ENCODE measurements at places on chromosomes 5 and 9.

GRCh38 chr5:143004361-143005145, 234.4 kb downstream of the ARHGAP26 start:
- no peak for DNase-seq
- H3K4me1 ChIP-seq: peaks cover 32% of the 10 kb centered on the region
- H3K36me3 ChIP-seq: peaks cover 3% of the 10 kb centered on the region
- H3K27me3 ChIP-seq: no peaks in the 10 kb centered on the region
- no peak overlapping the region for H3K4me3 ChIP-seq

DNA sequence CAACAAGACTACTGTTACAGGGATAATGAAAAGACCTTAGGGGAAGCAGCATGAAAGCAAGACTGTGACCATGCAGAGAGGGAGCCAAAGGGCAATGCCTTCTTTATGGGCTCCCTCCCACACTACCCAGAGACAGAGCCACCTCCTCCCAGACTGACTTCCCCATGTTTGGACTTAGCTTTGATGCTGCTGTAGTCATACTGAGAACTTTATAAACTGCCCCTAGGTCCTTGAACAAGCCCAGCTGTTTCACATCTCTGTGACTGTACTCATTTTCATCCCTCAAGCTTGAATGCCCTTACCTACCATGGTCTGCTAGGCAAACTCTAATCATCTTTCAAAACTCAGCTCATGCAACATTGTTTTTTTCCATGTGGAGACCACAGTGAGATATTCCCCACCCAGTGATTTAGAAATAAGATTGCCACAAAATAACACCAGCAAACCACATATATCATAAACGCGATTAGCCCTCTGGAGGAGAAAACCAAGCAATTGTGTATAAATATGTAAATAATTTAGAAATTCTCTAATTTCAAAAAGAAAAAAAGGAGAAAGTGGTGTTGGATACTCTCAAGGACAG, 23.4 kb upstream of the FAM169A start:
- no peak overlapping the region for H3K4me3 ChIP-seq
- H3K4me1 ChIP-seq: no peaks in the 10 kb centered on the region

DNA sequence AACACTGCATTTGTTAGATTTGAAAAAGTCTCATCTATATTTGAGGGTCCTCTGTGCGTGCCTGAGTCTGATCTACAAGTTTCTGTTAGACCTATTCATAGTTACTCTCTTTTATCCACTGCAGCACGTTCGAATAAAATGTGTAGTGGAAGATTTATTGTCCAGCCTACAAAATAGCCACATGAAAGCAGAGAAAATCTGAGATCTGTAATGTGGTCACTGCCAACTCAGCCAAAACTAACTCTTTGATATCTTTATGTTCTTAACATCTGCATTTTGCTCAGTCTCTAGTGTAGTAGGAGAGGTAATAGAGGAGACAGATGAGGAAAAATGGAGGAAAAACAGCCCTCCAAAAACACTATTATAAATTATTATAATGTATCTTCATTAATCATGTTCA, 354.0 kb downstream of the NPR3 start:
- H3K4me3 ChIP-seq: no peak overlapping the region
- no peak for DNase-seq
- no peaks in the 10 kb centered on the region for H3K27me3 ChIP-seq
- H3K4me1 ChIP-seq: no peaks in the 10 kb centered on the region

- H3K4me3 ChIP-seq: peak overlapping the region; percentile 89
- DNase-seq: no peak
- peaks cover 40% of the 10 kb centered on the region for H3K4me1 ChIP-seq
- peaks cover 11% of the 10 kb centered on the region for H3K36me3 ChIP-seq
- H3K27me3 ChIP-seq: no peaks in the 10 kb centered on the region
These were observed 1.8 kb downstream of the IL6ST start for GRCh38 chr5:55993013-55993412.

- H3K4me1 ChIP-seq: no peaks in the 10 kb centered on the region
- peaks cover 13% of the 10 kb centered on the region for H3K27me3 ChIP-seq
- no peak overlapping the region for H3K4me3 ChIP-seq
- no peaks in the 10 kb centered on the region for H3K36me3 ChIP-seq
- no peak overlapping the region for H3K27ac ChIP-seq
- no peak for DNase-seq
These were observed 35.9 kb downstream of the MAMDC2 start for GRCh38 chr9:70079417-70080037.

GRCh38 chr5:128669803-128670202, 131.8 kb upstream of the FBN2 start:
- no peak overlapping the region for H3K27ac ChIP-seq
- H3K4me1 ChIP-seq: peaks cover 2% of the 10 kb centered on the region
- peaks cover 11% of the 10 kb centered on the region for H3K27me3 ChIP-seq
- no peak for DNase-seq
- no peaks in the 10 kb centered on the region for H3K36me3 ChIP-seq

GRCh38 chr5:35561396-35561795, 56.3 kb upstream of the SPEF2 start:
- H3K4me3 ChIP-seq: no peak overlapping the region
- H3K27me3 ChIP-seq: peaks cover 9% of the 10 kb centered on the region
- no peak for DNase-seq

All from naive thymus-derived CD8-positive, alpha-beta T cell (primary cell).